ENCODE measurements at places on chromosomes 3 and 15.

DNA sequence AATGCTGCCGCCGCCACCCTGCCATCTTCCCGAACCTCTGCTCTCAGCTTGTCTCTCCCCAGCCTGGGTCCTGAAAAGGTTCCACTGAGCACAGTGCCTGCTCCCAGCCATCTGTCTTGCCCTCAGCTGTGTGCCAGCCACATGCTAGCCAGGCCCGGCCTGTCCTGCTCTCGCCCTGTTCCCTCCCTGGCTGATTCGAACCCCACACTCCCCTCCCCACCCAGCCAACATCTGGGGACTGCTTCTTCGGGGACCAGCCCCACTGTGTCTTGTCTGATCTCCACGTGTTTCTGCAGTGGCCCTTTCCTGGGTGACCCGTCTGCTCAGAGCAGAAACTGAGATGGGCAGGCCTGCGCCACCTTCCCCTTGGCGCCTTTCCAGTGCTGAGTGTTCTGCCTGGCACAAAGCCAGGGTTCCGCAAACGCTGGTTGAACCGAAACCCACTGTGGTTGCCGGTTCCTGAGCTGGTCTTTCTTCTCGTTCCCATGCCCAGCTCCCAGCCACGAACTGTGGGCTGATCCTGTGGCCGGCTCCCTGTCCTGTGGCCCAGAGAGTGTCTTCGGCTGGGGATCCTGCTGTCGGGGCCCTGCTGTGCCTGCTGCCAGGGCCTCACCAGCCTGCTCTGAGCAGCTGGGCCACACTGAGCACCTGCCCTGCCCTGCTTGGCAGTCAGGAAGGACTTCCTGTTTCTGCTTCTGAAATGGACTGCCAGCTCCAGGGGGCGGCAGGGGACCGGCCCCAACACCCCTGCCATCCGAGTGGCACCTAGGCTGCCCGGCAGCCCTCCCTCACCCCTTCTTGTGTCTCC, 62.7 kb upstream of the KLF13 start:
- DNase-seq: no peak

DNA sequence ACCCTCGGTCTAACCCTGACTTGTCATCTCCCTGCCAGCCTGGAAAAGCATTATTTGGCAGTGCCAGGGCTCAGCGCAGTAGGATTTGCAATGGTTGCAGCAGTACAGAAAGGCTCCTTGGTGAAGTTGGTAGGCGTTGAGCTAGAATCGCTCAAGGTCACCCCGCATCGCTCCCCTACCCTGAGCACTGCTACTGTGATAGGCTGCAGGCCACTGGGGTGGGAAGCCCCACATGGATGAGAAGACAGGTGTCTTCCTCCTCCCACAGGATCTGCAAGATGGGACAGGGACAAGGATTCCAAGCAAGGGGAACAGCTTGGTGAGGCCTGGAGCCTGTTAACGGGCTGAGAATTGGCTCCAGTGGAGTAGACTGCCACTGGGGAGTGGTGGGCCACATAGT, 10.7 kb downstream of the CLK3 start:
- no peak for DNase-seq

DNA sequence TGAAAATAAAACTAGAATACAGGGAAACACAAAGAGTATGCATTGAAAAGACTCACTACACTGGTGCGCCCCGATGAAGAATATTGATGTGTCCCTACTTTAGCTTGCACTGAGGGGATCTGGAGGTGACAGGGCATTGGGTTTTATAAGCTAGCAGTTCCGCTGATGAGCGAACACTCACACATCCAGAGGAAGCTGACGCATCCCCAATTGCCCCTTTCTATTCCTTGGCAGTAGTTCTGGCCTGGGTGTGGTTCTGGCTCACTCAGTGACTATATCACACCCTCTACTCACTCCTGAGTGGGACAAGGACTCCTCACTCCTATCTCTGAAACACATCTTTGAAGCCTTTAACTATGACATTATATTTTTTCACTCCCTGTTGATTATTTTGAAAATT, 71.0 kb downstream of the B3GNT5 start:
- DNase-seq: no peak

DNA sequence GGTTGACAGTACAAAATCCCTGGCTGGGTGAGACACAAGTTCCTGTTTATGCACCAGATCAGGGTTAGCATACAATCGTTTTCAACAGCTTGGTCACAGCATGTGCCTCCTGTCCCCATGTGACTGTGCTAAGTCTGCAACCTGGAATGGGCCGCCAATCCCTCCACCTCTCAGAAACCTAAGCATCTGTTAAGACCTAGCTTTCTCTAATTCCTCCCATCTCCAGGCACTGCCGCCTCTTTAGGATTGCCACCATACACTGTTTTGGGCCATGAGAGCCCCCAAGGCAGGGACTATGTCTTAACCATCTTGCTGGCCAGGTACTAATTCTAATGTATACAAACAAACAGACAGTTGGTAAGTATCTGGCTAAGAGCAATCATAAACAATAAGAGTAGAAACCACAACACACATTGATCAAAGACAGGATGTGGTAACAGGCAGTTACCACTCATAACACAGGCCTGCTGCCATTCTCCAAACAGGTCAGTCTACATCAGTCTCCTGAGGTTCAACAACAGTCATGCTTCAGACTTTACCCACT, 25.6 kb downstream of the SEC22C start:
- no peak for DNase-seq
